ENCODE measurements at places on chromosomes 5 and 9.

DNA sequence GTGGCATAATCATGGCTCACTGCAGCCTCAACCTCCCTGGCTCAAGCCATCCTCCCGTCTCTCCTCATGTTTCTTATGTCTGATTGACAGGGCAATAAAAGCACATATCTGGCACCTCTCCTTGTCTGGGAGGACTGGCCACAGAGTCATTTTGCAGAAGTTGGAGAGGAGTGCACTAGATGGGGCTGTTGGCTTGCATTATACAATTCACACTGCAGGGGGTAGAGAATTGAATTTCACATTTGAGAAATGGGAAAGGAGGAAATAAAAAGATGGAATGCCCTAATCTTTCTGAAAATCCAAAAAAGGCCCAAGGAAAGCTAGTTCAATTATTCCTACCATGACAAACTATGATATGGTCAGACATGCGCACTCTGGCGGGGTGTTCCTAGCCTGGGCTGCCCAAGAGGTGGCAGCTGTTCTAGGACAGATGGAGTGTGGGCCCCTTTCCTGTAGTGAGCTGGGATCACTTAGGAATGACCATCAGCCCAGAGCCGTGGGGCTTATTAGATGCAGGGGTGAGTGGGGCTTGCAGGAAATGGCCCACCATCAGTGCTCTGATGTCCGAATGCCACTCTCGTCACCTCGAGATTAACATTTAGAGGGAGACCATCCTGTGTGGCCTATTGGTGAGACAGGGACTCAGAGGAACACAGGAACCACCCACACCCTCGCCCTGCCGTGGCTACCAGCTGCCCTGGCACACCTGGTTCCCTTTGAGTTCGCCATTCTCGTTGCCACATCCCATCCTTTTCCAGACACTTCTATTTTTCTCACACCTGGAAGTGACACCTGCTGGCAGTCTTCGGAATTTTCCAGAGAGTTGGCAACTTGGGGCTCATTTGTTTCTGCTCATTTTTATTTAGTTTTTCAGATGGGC lies 21.8 kb upstream of the ANKRD18A start:
- no peak for DNase-seq

GRCh38 chr5:93589829-93590215 lies 6.8 kb downstream of the NR2F1 start:
- DNase-seq = no peak

DNA sequence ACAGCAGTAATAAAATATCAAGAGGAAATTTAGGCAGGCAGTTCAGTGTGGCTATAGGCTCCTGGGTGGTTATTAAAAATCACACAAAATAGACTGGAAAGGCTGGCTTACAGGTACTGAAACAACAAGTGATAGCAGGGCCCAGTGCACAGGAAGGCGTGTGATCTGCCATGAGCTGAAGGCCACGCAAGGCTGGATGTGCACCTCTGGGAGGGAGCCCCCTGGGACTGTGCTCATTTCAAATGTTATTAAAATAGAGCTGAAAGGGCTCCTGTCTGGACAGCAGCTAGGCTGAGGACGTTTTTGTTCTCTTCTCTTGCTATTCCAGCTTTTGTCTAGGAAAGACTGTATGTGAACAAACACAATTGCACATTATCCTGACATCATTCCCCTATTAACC lies 324.3 kb upstream of the RFX3 start:
- DNase-seq = no peak

- DNase-seq = no peak
Measured at GRCh38 chr5:166532456-166533220, 1758.8 kb upstream of the WWC1 start.

DNA sequence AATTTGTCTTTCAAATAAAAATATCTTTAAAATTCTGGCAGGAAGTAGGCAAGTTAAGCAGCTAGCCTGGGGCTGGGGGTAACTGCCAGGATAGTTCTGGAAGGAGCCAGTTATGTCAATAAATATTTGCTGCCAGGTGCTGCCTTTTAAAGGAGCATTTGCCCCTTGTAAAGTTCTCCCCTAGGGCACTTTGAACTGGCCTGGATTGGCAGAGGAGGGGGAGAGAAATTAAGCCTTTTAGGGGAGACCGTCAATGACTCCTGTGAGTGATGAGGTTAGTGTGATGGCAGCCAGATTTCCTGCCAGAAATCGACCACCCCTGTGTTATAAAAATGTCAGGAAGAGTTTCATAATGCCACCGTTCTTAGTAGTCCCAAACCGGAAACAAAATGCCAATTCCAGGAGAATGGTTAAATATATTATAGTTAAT lies 89.8 kb upstream of the ELL2 start:
- no peak for DNase-seq

GRCh38 chr9:72952914-72953313 lies at the start of gene ALDH1A1:
ALDH1A1 (minus strand) TSS chr9:72953053; CDS start chr9:72953000, 53 bp downstream.
- DNase-seq = no peak

DNA sequence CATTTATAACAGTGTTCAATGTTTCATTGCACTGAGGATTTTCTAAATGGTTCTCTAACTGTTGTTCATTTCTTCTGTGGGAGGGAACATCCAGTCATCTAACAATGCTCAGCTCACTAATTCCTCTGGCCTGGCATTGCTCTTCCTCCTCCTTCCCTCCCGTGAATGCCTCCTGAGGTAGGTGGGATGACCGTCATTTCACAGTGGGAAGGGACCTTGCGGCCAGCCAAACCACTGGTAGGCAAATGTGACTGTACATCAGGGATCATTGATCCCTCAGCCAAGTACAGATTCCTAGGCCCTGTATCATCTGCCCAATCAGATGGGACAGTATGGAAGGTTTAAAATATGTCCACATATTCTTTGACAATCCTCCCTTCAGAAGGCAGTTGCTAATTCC lies 23.7 kb upstream of the VDAC1 start:
- no peak for DNase-seq

DNA sequence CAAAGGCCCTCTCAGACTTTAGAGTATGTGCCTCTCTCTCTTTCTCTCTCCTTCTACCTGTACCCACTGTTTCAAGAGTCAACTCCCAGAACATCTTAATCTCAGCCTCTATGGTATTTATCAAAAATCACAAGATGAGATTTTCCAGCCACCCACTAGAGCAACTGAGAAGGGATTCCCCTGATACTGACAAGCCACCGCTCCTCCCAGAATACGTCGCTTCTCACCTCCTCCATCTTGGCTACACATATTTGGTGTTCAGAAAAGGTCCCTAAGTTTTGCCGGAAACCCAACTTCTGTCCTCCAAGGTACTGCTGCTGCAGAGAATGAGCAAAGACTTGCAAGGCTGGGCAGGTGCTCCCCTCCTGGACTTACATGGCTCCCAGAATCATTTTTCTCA lies 6.1 kb downstream of the GARIN3 start:
- no peak for DNase-seq

GRCh38 chr9:71920456-71921189 lies 9.2 kb downstream of the C9orf85 start:
- no peak for DNase-seq

GRCh38 chr5:53712327-53712726 lies 151.9 kb downstream of the NDUFS4 start:
- no peak for DNase-seq

DNA sequence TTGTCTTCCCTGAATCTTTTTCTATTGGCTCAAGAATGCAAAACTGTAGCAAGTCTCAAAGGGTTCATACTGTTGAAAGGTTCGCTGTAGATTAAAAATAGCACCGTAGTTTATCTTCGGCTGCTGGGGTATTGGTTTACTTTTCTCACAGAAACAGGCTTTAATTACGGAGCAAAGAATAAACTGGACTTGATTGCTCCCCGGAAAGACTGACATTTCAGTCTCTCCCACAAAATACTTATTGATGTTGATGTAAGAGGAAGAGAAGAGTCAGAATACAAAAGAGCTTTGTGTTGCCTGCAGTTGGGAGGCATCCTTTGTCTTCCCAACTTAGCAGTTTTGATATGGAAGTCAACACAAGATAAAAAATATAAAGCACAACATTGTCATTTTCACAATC lies 183.9 kb upstream of the DMAC1 start:
- DNase-seq = no peak

GRCh38 chr5:58318468-58318867 lies 141.4 kb downstream of the PLK2 start:
- DNase-seq = no peak

GRCh38 chr9:107963246-107963645 lies 473.7 kb upstream of the KLF4 start:
- DNase-seq = no peak

- DNase-seq = no peak
Measured at GRCh38 chr9:86252870-86253269, 6.6 kb downstream of the C9orf153 start.

DNA sequence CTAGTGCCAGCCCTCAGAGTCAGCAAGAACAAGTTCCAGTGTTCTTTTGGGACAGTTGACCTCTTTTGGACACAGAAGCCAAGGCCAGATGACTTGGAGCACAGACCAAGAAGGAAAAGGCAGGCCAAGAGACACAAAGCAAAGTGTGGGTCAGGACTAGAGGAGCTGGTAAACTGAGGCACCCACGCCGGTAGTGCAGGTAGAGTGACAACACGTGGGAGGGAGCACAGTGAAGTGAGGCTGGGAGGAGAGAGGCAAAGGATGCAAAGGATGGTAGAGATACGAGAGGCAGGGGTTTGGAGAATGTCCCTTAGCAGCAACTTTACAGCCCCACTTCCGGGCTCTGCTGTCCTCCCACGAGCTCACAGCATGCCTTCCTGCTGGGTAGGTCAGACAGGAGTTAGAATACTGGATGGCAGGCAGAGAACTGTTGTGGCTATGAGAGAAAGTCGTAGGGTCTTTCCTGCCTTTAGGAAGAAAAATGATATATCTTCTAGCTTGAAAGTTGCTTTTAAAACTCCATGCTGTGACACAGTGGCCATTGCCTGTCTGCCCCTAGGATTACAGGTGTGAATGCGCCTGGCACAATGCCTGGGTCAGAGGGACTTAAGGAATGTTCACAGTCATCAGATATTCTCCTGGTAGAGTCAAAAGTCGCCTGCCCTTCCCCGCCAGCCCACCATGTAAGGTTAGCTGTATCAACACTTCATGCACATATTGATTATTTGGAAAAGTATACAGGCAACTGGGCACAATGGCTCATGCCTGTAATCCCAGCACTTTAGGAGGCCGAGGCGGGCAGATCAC lies 97.9 kb downstream of the PDE8B start:
- DNase-seq = no peak

- DNase-seq = no peak
Measured at GRCh38 chr5:176491101-176491502, 42.9 kb downstream of the FAF2 start.

DNA sequence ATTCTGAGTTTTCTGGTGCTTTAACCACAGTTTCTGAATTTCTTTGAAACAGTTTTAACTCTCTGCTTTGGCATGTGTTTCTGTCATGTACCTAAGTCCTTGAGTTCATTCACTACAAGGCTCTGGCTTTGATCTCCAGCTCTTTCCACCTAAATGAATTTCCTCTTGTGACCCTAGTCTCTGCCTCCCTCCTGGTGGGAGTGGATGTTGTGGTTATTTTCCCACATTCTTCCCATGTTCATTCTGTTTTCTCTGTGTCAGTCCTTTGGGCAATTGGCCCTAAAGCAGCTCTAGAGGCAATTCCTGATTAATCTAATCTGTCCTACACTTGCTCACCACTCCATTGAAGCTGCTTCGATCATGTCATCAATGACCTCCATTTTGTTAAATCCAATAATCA lies 28.4 kb upstream of the DPYSL3 start:
- no peak for DNase-seq

DNA sequence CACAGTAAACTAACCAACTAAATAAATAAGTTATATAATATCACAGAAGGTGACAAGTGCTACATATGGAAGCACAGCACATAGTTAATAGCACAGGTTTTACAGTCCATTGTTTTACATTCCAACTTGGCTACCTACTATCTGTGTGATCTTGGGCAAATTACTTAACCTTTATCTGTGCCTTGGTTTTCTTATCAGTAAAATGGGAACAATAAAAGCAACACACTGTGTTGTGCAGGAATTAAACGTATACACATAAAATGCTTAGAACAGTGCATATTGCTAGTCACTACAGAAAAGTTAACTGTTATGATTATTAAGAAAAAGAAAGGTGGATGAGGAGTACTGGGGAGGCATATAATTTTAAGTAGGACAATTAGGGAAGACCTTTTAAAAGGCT lies 42.8 kb upstream of the GOLGA1 start:
- no peak for DNase-seq

GRCh38 chr9:109599131-109599530 lies 101.0 kb upstream of the PTPN3 start:
- no peak for DNase-seq

- no peak for DNase-seq
Measured at GRCh38 chr5:61866930-61867329, 439.1 kb upstream of the KIF2A start.

GRCh38 chr5:131595088-131596033 lies 39.7 kb downstream of the RAPGEF6 start:
- DNase-seq = no peak

GRCh38 chr5:104053353-104053649 lies 490.7 kb upstream of the NUDT12 start:
- DNase-seq = no peak

DNA sequence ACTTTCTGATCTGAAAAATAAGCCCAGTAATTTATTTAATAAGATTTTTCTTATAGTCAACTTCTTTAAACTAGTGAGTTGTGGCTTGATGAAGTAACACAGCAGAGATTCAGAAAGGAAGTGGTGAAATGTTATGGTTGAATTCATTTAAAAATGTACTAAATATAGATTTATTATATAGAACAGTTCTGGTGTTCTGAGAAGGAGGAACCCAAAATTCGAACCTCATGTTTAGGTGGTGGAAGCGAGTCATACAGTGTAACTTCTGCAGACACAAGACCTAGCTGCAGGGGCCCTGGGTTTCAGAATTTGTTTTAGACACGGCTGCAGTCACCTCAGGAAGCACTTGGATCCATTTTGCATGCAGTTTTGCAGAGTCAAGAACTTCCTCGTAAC lies 188.2 kb downstream of the TRIO start:
- no peak for DNase-seq

DNA sequence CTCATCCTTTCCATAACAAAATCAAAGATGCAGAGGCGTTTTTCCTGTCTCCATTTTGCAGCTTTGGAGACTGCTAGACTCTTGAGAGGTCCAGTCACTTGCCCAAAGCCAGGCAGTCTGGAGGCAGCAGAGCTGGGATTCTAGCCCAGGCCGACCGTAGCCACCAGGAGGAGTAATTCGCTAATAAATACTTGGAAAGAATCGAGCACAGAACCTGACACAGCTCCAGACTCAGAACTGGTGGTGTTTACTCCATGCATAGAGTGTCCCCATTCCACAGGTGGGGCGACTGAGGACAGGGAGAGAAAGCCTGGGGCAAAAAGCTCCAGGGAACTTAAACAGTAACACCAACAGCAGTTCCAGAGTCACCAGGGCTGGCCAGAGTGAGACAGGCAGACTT lies 10.7 kb upstream of the CERCAM start:
- DNase-seq = no peak

DNA sequence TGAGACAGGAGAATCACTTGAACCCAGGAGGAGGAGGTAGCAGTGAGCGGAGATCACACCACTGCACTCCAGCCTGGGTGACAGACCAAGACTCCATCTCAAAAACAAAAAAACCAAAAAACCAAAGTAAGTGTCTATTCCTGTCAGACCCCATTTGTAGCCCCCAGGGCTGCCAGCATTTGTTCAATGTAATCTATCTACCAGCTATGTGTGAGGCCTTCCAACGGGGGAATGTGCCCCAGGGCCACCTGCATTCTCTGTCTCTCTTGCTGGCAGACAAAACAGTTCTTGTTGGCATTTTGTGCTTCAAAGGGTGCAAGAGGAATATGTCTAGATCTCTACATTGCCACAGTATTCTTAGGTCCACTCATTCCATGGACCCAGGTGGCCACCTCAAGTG lies 34.1 kb downstream of the CD14 start:
- no peak for DNase-seq

GRCh38 chr9:90843525-90843924 lies 41.9 kb downstream of the SYK start:
- DNase-seq = no peak

Measured in stimulated activated CD4-positive, alpha-beta T cell treated with anti-CD3 and anti-CD28 coated beads, Interleukin-15, amount 100 ng/mL, for 1 hour (primary cell).